Fibroblast of skin of scalp (primary cell): ENCODE measurements at places on chromosomes 2 and 18.
A peak's percentile ranks its signal among the peaks of the same experiment; 100 is the strongest.

DNA sequence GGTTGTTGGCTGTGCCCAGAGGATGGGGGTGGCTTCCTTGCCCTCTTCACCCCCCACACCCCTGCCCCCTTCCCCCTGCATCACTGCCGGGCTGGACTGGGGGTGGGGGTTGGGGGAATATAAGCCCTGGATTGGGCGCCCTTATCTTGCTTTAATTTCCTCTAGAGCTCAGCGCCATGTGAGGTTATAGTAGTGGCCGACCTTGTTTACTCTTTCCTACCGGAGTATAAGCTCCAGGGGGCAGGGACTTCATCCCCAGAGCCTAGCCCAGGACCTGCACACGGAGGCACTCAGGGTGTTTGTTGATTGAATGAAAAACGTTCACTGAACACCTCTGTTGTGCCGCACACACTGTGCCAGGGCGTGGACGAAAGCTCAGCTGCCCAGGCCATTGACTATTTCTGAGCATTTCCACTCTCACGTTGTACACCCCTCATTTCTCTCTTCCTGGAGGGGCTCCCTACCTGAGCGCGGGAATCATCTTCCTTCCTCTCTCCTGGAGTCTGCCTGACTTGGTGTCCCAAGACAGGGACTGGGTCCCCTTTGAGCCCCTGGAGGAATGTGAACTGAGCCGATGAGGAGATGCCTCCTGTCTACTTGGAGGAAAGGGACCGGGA, 9.3 kb upstream of the SPATA3 start:
- DNase-seq: no peak

- no peak for DNase-seq
These were observed 728.8 kb downstream of the CBLN2 start for GRCh38 chr18:71815305-71815704.

GRCh38 chr2:63060472-63060991, 9.9 kb downstream of the OTX1 start:
- DNase-seq: no peak

- peak; percentile 91 for DNase-seq
These were observed 314.3 kb upstream of the COL3A1 start for GRCh38 chr2:188659656-188660406.

DNA sequence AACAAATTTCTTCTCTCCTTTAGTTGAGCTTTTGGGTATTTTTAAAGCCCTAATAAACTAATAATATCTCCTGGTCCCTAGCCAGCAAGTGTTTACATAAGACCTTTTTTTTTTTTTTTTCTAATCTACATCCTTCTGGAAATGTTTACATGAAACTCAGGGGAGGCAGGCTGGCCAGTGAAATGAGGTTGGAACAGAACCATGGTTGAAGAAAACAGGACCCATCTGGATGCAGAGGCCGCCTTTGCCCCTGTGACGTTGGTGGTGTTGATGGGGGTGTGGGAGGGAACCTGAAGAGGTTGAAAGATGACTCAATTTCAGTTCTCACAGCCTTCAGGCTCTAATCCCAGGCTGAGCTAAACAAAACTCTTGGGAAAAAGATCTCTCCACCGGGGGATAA, 118.5 kb downstream of the NRP2 start:
- no peak for DNase-seq

DNA sequence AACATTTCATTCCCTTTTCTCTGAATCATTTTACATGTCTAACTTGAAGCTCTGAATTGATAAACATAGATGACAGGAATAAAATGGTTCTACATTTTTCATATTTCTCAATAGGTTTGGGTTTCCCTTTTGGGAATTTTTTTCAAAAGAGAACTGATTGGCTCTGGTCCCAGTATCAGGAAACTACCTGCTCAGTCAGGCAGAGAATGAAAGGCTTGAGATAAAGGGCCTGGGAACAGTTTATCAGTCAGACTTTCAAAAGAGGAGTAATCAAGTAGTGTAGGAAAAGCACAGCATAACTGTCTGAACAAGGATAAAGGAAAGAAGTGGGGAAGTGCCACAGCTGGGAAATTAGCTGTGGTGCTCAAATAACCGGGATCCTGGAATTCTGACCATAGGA, 28.3 kb upstream of the CCL20 start:
- no peak for DNase-seq

DNA sequence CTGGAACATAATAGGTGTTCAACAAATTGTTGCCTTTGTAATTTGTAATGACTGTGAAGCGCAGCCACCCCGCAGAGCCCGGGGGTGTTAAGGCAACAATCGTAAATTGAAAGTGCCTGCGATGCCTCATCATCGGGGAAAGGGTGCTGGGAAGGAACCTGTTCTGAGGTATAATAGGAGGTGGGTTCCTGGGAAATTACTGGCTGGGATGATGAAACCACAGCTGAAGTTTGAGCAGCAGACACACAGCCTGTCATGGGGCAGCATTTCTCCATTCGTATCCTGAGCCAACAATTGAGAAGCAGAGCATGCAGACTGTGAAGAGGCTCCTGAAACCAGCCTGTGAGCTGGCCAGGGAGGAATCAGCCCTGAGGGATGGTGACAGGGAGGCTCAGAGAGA, 404.0 kb upstream of the MYT1L start:
- DNase-seq: no peak

GRCh38 chr2:186641807-186642321, 52.0 kb upstream of the FAM171B start:
- DNase-seq: peak; percentile 74

DNA sequence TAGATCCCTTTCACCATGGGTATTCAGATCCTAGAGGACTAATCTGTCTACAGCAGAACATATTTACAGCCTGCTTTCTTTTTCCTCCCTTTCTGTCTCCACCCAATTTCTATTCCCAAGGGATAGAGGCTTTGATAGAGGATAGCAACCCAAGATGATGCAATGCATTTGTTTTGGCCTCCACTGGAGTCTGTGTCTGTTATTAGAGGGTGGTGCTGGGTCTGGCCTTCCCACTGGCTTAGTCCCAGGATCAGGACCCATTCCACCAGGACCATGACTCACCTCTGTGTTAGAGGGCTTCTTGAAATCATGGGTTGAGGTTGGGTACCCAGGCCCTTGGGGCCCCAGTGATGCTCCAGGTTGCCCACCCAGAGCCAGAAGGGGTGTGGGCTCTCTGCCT, 239.7 kb upstream of the TNP1 start:
- peak; percentile 89 for DNase-seq
